ENCODE measurements at places on chromosomes 7 and 10. TPM values are rescaled to one million over a fixed set of nuclear protein-coding genes. Genes with fewer than 3 reads are reported as not detected.

GRCh38 chr10:114499630-114500190 is 95.4 kb upstream of the AFAP1L2 start:
- peak; percentile 93 for DNase-seq

DNA sequence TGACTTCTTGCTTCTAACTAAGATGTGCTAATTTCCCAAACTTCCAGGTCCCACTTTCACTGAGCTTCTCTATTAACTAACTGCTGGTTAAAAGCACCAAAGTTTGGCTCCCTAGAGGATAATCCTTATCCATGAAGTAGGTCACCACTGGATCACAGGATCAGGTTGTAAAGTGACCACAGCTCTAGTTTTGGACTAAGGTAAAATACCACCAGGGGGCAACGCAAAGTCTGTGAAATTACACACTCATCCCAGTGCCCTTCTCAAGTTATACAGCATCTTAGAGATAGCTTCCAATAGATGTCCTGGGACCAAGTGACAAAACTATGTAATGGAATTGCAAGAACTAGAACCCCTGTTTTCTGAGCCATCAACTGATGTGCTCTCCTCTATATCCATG is 116.4 kb upstream of the ASAH2 start:
- peak; percentile 41 for DNase-seq

DNA sequence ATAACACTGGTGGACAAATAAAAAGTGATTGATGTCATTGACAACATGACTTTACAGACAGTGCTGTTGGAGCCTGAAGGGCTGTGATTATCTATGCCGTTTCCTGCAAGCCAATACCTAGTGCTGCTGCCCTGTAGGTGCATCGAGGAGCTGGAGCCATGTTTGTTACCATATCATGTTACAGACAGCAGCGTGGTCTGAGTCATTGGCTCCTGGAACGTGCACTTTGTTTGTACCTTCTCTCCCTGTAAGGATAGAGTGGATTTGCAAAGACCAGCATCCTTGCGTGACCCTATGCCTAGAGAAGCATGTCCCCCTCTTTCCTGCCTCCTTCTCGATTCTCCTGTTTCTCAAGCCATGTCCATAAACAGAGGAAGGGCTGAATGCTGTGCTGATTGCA is 597.2 kb downstream of the TYW1 start:
- DNase-seq, result no peak

GRCh38 chr10:86287966-86288579 is 78.5 kb downstream of the GRID1 start:
- peak; percentile 19 for DNase-seq

DNA sequence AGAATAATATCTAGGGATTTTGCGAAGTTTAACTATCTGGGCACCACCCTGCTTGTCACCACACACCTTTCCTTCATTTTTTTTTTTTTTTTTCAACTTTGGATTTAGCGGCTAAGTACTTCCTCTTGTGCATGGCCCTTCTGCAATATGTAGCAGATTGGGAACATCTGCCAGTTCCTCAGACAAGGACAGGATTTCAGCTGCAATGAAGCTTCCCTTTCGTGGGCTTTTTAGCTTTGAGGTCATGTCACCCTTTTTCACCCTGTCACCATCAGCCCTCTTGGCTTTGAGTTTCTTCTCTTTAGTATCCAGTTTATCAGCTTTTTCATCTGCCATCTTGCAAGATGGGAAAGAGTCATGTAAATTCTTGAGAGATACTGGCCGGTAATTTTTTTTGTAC is 81.6 kb upstream of the ETV1 start:
- no peak for DNase-seq

BLVRA gene
- 33.5 TPM for total RNA-seq

- DNase-seq, result peak; percentile 98
These were observed 12.2 kb upstream of the PDK4 start for GRCh38 chr7:95608359-95609173.

PILRB gene
- 61.3 TPM for total RNA-seq

DNA sequence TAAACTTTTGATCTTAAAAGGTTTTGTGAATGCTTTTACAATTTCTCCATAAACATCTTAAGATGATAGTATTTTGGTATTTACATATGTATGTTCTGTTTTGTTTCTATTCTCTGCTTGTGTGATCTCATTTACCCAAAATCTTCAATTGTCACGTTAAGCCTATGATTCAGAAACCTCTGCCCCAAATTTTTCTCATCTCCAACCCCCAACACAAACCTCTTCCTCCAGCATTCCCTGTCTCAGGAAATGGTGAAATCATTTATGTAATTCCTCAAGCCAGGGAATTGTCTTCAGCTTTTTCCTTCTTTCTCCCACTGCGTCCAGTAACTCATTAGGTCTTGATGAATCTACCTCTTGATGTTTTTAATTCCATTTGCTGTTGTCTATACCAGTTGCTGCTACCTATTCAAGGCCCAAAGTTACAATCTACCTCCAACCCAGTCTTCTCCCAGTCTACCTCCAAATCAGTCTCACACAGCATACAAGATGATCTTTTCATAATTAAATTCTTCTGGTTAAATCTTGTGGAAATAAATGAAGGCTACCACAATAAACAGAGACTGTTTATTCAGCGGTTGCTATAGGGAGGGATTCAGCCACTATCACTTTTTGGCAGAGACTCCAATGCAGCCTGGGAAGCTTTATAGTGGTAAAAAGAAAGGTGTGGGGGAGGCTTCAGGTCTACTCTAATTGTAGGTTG is 5.8 kb downstream of the CFAP69 start:
- DNase-seq, result no peak

ADGRA1 gene
- total RNA-seq, result not detected

IGFBP1 gene
- not detected for total RNA-seq

GRCh38 chr7:130987092-130987491 is 253.1 kb upstream of the KLF14 start:
- DNase-seq, result no peak

- DNase-seq, result no peak
These were observed 371.0 kb downstream of the FRMD4A start for GRCh38 chr10:13959443-13960359.

DNA sequence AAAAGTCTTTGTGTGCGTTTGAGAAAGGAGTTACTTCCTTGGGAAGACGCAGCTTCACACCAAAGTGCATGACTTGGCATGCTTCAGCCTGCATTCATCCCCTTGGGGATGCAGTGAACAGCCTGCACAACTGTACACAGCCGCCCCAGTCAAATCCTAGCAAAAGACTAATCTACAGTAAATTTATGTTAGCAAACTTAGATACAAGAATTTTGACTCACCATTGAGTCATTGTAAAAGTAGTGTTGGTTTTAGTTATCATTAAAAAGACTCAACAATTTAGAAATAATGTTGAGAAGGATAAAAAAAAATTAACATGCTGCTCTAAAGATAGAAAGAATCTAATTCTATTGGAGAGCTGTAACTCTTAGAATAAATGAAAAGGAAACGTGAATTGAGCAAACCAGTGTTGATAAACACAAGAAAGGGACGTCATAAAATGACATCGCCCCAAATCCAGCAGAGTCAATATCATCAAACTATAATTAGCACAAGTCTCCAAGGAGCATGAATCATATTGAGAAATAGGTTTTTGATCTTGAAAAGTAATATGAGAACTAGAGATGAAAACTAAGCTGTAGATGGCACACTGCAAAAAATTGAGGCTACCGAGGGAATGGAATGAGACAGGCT is 11.9 kb upstream of the OPTN start:
- DNase-seq, result no peak

DNA sequence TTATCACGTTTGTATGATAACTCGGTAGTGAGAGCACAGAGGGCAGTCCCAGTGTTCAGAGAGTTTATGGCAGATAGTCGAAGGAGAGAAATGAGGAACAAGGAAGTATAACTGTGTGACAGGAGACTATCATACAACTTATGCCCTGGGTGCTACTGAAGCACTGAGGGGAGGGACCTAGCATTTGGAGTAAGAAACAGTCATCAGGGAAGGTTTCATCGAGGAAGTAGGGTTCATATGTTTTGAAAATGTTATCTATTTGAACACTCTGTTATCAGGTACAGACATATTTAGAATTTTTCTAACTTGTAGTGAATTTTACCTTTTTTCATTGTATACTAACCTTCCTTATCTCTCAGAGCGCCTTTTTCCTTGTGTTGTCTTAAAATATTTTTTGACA is 1214.4 kb upstream of the C7orf33 start:
- DNase-seq, result no peak

DNA sequence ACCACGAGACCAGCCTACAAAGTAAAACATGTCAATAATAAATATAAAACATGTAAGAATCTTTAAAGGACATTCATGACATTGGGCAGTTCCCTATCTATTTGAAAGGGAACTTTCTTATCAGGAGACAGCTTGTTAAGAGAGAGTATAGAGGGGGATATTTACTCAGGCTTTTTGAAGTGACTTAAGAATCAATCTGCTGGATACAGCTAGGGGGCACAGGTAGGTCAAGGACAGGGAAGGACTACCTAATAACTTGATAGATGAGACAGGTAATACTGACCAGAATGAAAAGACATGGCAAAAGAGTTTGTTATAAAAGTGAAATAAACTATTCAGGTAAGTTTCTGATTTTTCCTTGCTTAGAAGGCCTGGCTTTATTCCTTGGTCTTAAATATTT is 21.8 kb upstream of the LRRD1 start:
- DNase-seq, result no peak

DNA sequence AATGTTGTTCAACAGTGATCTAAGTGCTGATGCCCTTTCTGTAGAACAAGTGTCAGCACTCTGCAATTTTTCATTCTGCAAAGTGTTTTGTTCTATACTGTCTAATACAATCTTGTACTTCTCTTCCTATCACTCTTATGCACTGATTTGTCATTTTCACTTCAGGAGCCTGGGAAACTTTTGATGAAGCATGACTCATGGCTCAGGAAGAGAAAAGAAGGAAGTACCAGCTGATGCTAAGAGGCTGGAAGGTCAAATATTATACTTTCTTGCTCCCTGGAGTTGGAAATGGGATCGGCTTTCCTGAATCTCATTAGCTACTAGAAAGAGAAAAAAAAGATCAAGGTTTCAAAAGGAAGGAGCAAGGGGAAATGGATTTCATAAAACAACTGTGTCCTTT is 45.8 kb downstream of the DGKI start:
- no peak for DNase-seq

- no peak for DNase-seq
These were observed 45.3 kb downstream of the ADRA2A start for GRCh38 chr10:111122127-111122526.

All from stomach (tissue), 19 donors.